ENCODE measurements at places on chromosomes 4 and X. TPM values are rescaled to one million over a fixed set of nuclear protein-coding genes. Genes with fewer than 3 reads are reported as not detected.

DNA sequence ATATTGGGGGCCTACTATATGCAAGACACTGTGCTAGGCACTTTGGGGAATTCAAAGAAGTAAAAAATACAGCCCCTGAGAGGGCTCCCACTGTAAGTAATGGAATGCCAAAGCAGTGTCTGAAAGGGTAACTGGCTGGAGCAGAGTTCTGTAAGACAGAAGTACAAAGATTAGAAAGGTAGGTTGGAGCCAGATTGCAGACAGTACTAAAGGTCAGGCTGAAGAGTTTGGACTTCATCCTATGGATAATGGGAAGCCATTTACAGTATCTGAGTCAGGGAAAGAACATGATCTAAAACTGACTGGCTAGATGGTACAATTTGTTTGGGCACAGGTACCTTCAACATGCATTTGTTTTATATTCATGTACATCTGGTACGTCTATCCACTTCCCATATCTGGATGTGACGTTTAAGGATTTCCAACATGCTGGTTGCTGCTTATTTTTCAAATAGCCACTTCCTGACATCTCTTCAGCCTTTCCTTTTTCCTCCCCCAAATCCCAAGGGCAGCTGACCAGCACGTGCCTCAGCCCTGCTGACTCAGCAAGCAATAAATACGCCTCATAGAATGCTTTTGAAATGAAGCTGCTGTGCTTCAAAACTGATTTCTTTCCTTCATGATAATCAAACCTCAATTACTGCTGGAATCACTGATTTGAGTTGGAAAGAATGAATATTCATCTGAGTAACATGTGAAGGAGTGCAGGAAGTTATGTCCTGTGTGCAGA lies 9.5 kb downstream of the ENOX2 start:
- H3K27me3 ChIP-seq, result no peaks in the 10 kb centered on the region
- H3K36me3 ChIP-seq, result no peaks in the 10 kb centered on the region
- no peaks in the 10 kb centered on the region for H3K4me1 ChIP-seq
- no peak overlapping the region for H3K27ac ChIP-seq
- no peak for DNase-seq

DNA sequence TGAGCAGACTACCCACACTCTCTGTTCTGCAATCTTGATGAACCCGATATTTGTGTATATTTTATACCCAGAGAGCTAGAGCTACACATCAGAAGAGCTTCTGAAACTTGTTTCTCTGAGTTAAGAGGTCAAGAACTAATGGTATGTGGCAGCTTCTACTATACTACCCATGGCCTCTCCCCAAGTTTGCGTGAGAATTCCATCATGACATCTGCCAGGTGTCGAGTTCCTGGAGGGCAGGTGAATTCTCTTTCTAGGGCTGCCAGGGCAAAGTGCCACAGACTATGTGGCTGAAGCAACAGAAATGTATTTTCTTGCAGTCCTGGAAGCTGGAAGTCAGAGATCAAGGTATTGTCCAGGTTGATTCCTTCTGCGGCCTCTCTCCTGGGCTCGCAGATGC lies 4.4 kb downstream of the SORCS2 start:
- H3K27me3 ChIP-seq, result peaks cover 12% of the 10 kb centered on the region
- H3K27ac ChIP-seq, result no peak overlapping the region
- no peak overlapping the region for H3K4me3 ChIP-seq
- no peak for DNase-seq

- no peaks in the 10 kb centered on the region for H3K27me3 ChIP-seq
- DNase-seq, result no peak
- H3K36me3 ChIP-seq, result no peaks in the 10 kb centered on the region
- no peak overlapping the region for H3K27ac ChIP-seq
These were observed 253.0 kb downstream of the PTTG2 start for GRCh38 chr4:38213083-38213805.

DNA sequence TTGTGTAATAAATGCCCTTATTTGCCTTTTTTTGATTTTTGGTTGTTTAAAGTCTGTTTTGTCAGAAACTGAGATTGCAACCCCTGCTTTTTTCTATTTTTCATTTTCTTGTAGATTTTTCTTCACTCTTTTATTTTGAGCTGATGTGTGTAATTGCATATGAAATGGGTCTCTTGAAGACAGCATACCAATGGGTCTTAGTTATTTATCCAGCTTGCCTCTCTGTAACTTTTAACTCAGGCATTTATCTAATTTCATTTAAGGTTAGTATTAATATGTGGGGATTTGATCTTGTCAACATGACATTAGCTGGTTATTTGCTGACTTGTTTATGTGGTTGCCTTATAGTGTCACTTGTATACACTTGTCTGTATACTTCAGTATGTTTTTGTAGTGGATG lies 378.0 kb downstream of the CPXCR1 start:
- H3K36me3 ChIP-seq, result no peaks in the 10 kb centered on the region
- H3K27ac ChIP-seq, result no peak overlapping the region
- no peaks in the 10 kb centered on the region for H3K4me1 ChIP-seq
- no peak for DNase-seq
- no peaks in the 10 kb centered on the region for H3K27me3 ChIP-seq

DNA sequence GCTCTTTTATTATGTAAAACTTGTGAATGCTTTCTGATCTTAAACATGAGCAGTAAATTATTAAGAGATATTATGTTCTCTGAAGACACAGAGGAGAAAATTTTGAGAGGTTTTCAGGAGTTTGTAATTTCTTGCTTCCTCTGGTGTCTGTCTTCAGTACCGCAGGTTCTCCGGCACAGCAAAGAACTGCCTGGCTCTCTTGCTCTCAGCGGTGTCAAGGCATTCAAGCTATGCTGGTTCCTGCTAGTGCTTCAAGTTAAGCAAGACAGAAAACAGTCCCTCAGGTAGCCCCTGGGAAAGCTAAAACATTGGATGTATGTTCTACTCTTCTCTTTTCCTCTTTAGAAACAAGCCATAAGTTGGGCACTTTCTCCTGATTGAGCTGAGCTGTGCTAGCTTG lies 120.2 kb upstream of the CENPE start:
- no peak for DNase-seq
- no peaks in the 10 kb centered on the region for H3K27me3 ChIP-seq
- no peaks in the 10 kb centered on the region for H3K36me3 ChIP-seq
- H3K4me3 ChIP-seq, result no peak overlapping the region

DNA sequence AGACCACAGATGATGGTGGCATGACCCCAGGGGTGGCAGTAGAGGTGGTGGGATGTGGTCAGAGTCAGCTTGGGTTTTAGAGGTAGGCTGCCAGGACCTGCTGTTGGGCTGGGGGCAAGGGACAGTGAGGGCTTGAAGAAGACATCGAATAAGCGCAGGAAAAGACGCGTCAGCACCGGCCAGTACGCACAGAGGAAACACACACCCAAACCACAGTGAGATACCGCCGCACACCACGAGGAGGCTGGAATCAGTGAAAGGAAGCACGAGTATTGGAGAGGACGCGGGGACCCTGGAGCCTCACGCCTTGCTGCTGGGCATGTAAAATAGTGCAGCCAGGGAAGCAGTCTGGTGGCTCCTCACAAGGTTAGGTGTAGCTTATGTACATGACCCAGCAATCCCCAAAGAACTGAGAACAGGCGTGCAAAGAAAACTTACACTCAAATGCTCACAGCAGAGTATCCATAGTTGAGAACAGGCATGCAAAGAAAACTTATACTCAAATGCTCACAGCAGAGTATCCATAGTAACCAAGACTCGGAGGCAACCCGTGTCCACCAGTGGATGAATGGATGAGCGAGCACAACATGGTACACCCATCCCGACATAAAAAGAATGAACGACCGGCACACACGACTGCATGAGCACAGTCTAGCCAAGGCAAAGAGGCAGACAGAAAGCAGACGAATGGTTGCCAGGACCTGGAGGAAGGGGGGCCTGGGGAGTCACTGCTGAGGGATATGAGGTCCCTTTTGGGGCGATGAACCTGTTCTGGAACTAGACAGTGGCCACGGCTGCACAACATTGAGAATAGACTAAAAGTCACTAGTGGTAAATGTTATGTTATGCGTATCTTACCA lies 13.3 kb downstream of the PDZD4 start:
- no peaks in the 10 kb centered on the region for H3K36me3 ChIP-seq
- H3K4me3 ChIP-seq, result no peak overlapping the region
- H3K27ac ChIP-seq, result no peak overlapping the region
- no peak for DNase-seq

GRCh38 chr4:154559141-154559493 lies 3.7 kb upstream of the FGB start:
- H3K36me3 ChIP-seq, result no peaks in the 10 kb centered on the region
- no peak overlapping the region for H3K27ac ChIP-seq
- H3K4me1 ChIP-seq, result no peaks in the 10 kb centered on the region

GRCh38 chrX:7552760-7553159 lies 290.2 kb upstream of the VCX start:
- DNase-seq, result no peak
- H3K27me3 ChIP-seq, result no peaks in the 10 kb centered on the region
- H3K4me3 ChIP-seq, result no peak overlapping the region
- H3K4me1 ChIP-seq, result no peaks in the 10 kb centered on the region
- no peak overlapping the region for H3K27ac ChIP-seq

DNA sequence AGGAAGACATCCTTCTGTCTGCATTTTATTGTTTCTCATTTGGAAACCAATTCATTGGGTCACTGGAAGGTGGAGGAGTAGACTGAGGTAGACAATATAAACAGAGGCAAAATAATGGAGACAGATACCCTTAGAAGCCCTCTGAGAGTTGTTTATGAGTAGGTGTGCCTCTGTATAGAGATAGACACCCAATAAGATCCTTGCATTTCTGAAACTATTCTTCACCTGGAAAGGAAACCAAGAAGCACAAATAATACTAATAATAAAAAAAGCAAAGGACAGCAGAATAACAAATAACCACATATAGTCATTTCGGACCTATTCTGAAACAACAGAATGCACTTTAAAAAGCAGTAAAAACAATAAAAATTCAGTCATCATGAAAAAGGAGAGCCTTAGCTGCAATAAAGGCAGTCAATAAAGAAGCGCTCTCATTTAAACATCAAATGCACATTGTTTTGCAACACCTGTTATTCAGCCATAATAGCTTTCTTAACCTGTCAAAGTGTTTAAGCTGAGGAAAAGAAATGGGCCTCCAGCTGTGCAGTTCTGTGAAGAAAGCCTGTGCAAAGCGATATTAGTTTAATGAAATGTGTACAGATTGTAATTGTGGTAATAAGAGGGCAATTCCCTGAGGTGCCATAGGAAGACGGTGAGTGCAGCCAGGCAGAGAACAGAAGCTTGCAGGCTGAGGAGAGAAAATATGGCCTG lies 904.2 kb downstream of the STPG2 start:
- H3K27me3 ChIP-seq, result no peaks in the 10 kb centered on the region
- H3K4me3 ChIP-seq, result no peak overlapping the region
- H3K4me1 ChIP-seq, result no peaks in the 10 kb centered on the region
- no peaks in the 10 kb centered on the region for H3K36me3 ChIP-seq
- H3K27ac ChIP-seq, result no peak overlapping the region
- DNase-seq, result no peak

DNA sequence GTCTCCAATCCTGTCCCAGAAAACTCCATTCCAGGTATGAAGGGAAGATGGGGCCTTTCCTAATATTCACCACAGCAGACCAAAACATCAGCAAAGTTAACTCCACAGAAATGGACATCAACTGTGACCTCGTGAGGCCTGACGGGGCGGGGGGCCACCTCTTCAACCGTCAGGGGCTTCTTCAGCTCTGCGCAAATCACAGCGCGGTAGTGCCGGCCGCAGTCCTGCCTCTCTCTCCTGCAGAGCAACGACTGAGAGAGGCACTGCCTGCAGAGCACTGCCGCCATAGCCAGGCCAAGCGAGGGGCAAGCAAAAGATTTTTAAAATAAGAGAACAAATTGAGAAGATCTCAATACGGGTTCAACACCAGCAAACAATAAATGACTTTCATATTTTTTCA lies 226.2 kb downstream of the STPG2 start:
- DNase-seq, result no peak
- H3K4me1 ChIP-seq, result no peaks in the 10 kb centered on the region
- no peaks in the 10 kb centered on the region for H3K36me3 ChIP-seq
- no peak overlapping the region for H3K4me3 ChIP-seq

DNA sequence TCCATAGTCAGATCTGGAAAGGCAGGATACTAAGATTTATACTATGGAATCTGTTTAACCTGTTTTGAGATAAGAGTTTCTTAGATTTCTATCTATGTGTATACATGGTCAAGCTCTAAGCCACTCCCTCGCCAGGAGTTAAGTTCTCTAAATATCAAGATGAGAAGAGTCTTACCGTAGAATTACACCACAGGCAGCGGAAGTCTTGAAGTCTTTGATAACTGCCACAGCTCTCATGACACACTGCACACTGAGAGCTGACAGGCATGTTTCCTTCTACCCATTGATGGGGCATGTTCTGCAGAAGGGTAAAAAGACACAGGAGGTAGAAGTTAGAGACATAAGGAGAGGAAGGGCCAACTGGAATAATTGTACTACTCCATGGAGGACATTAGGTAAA lies 67.7 kb downstream of the DGKK start:
- no peaks in the 10 kb centered on the region for H3K27me3 ChIP-seq
- H3K36me3 ChIP-seq, result no peaks in the 10 kb centered on the region
- H3K4me3 ChIP-seq, result no peak overlapping the region
- H3K27ac ChIP-seq, result no peak overlapping the region
- H3K4me1 ChIP-seq, result no peaks in the 10 kb centered on the region

GRCh38 chr4:28774344-28774743 lies 1913.7 kb downstream of the STIM2 start:
- no peaks in the 10 kb centered on the region for H3K4me1 ChIP-seq
- H3K36me3 ChIP-seq, result no peaks in the 10 kb centered on the region
- H3K27me3 ChIP-seq, result no peaks in the 10 kb centered on the region
- H3K27ac ChIP-seq, result no peak overlapping the region
- no peak for DNase-seq
- H3K4me3 ChIP-seq, result no peak overlapping the region

DNA sequence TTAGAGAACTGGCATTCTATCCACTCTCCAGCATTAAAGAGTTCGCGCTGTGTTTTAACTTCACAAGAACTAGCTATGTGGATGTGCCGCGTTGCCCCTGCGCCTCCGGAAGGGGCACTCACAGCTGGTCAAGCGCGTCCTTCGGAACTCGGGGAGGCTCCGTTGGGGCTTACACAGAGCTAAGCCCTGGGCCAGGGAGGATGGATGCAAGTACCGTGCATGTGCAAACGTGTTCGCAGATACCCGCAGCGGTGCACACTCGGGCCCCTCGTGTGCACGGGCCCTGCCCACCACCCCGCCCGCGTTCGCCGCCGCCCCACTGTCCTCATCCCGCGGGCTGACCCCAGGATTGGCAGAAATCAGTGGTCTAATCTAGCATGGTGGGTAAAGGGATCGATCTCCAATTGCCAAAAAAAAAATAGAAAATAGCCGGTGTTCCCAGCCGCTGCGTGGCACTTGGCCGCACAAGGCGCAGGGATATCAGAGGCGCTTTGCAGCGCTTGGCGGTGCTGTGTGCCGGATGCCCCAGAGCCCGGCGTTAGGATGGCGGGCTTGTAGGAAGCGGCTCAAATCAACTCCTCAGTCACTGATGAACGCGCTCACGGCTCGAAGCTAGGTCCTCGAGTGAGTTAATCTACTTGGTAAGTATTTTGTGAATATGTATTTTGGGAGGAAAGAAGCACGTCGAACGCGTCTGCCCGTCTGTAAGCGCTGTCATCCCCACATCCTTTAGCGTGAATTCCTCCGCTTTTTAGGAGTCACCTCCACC lies 989 bp upstream of the PCDH10 start:
- peaks cover 92% of the 10 kb centered on the region for H3K27me3 ChIP-seq
- no peaks in the 10 kb centered on the region for H3K36me3 ChIP-seq
- no peak for DNase-seq
- peaks cover 44% of the 10 kb centered on the region for H3K4me1 ChIP-seq

- H3K27me3 ChIP-seq, result peaks cover 47% of the 10 kb centered on the region
- H3K4me1 ChIP-seq, result peaks cover 82% of the 10 kb centered on the region
- no peak for DNase-seq
- peak overlapping the region; percentile 23 for H3K27ac ChIP-seq
- no peaks in the 10 kb centered on the region for H3K36me3 ChIP-seq
- peak overlapping the region; percentile 41 for H3K4me3 ChIP-seq
These were observed 534 bp downstream of the MSX1 start for GRCh38 chr4:4859799-4860599.

The NDST3 gene
- total RNA-seq, result not detected

The PFKFB1 gene
- not detected for total RNA-seq

The PDLIM3 gene
- 13.9 TPM for total RNA-seq

The FGG gene
- not detected for total RNA-seq

The CT47B1 gene
- total RNA-seq, result not detected
